ENCODE measurements at places on chromosomes 7 and 10. TPM values are rescaled to one million over a fixed set of nuclear protein-coding genes. Genes with fewer than 3 reads are reported as not detected.

Gene ZNF853
- 1.6 TPM for total RNA-seq

Gene ANKRD30A
- total RNA-seq: not detected

Gene COPG2
- 46.9 TPM for total RNA-seq

Gene CPA5
- 0.09 TPM for total RNA-seq

Gene CREB5
- total RNA-seq: 0.25 TPM

Gene OR13A1
- not detected for total RNA-seq

Gene ZFAND4
- total RNA-seq: 9.1 TPM

Gene HMX2
- not detected for total RNA-seq

Gene IGFBP3
- 1,278 TPM for total RNA-seq

Gene AGR2
- total RNA-seq: not detected

Gene ASIC3
- total RNA-seq: not detected

Gene CALCR
- not detected for total RNA-seq

Gene SFTPA2
- total RNA-seq: not detected

Gene ERVW-1
- not detected for total RNA-seq

Gene GDF2
- total RNA-seq: not detected

Gene STRIP2
- 6.9 TPM for total RNA-seq

Gene RASA4B
- total RNA-seq: 4.6 TPM

Gene DMTF1
- 91.1 TPM for total RNA-seq

Gene SH3PXD2A
- 15.8 TPM for total RNA-seq

Gene CPA4
- total RNA-seq: 29.6 TPM

Gene EFCAB10
- not detected for total RNA-seq

Gene ODAD2
- 0.18 TPM for total RNA-seq

Gene PALD1
- 0.18 TPM for total RNA-seq

All from fibroblast of the aortic adventitia (primary cell).